Pons (tissue), 1 donor: ENCODE measurements at places on chromosomes 5 and 9.

GRCh38 chr5:31964007-31964360, 210.1 kb downstream of the GOLPH3 start:
- DNase-seq: no peak

DNA sequence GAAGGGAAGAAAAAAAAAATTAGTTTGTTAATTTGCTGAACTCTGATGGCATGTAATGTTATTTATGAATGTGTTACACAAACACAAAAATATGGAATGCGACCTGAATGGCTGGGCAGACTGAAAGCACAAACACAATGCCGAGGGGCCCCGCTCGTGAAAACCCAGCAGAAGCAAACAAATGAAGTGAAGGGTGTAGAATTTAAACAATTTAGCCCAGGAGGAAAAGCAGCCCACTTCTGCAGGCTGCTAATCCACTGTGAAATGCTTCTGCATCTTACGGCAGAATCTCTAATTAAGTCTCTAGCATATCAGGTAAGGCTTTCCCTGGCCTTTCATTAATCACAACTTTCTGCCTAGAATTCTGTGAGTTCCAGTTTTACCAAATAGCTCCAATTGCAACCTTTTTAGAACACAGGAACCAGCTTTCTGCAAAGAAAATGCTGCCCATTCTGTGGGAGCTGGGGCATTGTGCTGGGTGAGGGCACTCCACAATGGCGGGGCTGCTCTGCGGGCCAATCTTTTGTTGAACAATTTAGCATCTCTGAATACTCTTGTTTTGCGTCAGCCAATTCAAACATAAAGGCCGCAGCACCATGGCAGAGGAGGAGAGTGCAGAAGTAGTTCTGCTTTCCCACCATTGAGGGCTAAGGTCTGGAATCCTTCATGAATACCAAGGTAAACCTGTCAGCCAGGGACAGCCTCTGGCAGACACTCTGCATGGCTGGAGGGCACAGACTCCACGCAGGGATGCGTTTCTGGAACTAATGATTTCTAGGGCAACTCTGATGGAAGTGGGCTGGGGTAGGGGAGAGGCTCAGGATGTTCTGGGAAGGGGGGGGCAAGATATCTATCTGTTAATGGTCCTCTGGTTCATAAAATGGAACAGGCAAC, 66.4 kb downstream of the PTCH1 start:
- no peak for DNase-seq

- DNase-seq: no peak
Measured at GRCh38 chr5:135832941-135833920, 1.2 kb upstream of the SLC25A48 start.

- no peak for DNase-seq
Measured at GRCh38 chr9:2992427-2992826, 148.5 kb upstream of the PUM3 start.
